Left ventricle myocardium superior (tissue), 1 donor: ENCODE measurements at places on chromosomes 2 and 18. TPM values are rescaled to one million over a fixed set of nuclear protein-coding genes. Genes with fewer than 3 reads are reported as not detected.

DNA sequence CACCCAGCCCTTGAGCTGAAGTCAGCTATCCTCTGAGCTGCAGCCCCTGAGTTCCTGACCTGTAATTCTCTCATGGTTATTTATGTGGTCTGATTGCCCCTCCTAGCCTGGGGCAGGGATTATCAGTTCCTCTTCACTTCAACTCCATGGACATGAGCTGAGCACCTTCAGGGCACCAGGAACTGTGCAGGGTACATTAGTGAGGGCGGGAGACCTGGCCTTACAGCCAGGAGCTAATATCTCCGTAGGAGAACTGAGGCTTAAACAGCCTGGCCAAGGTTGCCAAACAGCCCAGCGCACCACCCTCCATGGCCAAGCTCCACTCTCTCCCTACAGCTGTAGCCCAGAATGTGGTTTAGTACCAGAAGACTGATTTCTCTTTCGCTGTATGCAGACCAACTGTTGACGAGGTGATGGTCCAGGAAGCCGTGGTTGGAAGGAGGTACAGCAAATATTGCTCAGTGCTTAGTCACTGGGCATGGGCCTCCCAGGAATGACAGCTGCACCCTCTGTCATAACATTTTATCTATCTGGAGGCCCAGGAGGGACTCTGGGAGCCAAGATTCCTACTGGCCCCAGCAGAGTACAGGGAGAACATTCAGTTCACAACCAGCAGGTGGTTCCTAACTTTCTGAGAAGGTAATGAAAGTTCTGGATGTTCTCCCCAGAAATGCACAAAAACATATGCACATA is 228.7 kb upstream of the SIX2 start:
- peak; percentile 42 for DNase-seq

Gene AMER3
- total RNA-seq: not detected

DNA sequence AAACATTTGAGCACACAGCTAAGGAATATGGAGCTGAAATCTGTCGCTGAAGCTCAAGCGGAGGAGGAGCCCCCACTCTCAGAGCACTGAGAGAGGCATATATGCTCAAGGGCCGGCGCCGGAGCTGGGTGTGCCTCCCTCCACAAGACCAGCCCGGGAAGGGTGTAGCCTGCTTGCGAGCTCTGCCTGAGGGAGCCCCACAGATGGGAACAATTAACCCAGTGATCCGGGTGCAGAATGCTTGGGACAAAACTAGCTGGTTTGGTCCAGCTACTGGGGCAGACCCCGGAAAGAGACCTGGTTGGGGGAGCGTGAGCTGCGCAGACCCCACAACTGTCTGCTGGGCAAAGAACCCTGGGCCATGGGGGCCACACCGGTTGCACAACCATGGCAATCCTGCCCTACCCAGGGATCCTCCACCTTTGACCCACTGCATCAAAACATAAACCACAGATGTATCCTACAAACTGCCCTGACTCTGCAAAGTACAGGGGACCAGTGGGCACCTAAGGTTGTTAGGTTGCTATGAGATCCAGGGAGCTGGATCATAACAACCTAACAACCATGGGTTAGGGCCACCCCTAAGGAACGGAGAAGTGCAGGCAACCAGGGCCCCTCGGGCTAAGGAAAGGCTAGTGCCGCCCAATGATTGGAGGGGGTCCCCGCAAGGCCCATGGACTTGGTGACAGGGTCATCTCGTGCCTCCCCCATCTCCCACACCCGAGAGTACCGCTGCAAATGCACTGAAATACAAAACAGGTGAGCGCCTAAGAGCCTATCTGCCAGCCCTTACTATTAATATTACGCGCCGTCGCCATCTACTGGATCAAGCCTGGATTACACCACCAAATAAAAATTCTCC is 53.4 kb upstream of the SCN1A start:
- peak; percentile 36 for DNase-seq

Gene MAT2A
- total RNA-seq: 130 TPM

DNA sequence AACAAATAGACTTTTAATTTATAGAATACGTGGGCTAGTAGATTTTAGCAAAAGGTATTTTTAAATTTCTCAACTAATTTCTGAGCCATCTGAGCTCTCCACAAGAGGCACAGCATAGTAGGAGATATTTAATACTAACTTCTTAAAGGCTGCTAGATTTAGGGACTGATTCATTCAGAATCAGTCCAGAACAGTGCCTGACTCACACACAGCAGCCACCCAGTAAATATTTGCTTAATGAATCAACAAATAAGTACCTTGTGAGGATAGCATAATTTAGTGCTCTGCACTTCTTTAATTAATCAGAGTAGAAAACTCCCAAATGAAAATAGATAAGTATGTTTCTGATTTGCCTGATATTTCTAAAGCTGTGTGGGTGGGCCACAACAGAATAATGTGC is 35.6 kb upstream of the SYT4 start:
- no peak for DNase-seq

Gene G6PC2
- not detected for total RNA-seq

DNA sequence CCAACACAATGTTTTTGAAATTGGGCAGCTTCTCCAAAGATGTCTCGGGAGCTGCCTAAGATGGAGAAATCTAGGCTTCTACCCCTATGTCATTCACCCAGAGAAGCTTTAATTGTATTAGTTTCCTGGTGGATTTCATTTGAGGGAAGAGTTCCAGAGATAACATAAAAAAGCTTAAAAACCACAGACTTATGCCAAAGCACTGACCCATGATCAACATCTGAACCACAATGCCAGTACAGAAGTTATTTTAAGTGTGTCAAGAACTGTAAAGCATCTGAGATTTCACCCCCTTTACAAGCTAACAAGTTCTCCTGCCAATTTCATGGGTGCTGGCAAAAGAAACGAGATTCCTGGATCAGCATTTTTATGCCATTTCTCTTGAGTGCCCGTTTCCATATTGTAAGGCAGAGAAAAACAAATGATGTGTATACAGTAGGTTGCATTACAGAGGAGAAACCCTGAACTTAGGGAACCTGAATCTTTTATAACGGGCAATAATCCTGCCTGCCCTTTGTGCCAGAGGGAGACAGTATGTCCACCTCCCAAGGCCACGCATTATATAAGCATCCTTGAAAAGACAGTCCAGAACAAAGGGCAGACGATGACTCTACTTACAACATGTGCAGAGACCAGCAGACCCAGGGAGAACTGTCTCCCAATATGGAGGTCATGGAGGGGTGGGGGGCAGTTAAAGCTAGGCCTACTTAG is 44.1 kb downstream of the MREG start:
- no peak for DNase-seq

Gene MRO
- total RNA-seq: 4.0 TPM

Gene CTAGE1
- total RNA-seq: not detected

DNA sequence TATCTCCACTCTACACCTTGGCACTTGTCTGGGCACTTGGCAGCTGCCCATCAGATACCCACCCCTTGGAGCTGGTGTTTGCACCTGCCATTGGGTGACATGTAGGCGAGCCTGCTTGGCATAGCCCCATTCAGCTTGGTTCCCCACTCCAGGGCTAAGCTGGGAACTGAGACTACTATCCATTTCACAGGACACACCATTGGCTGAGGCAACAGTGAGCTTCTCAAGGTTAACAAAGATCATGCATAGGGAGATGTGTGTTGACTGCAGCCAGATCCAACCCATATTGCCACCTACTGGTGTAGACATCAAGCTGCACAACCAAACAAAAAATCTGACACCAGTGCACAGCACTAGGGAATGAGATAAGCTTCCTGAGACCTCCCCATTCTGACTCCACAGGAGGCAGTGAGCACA is 1389.8 kb upstream of the TMEFF2 start:
- no peak for DNase-seq

DNA sequence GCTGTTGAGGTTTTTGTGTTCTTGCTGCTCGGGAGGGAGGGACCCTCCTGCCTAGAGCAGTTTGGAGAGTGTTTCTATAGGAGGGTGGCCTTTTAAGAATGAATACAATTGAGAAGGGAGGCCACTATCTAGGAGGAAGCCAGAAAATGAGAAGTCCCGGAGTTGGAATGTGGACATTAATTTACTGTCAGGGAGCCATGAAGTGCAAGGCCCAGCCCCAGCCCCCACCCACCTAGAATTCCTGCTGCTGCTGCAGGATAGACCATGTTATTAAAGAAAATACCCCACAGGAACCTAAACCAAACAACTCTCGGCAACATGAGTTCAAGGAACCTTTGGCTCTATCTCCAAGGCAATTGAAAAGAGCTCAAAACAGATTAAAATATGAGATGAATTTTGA is 46.0 kb downstream of the ZBTB7C start:
- no peak for DNase-seq

Gene POTEJ
- total RNA-seq: not detected

Gene OTOS
- not detected for total RNA-seq

- no peak for DNase-seq
These were observed 291.4 kb upstream of the POU3F3 start for GRCh38 chr2:104562537-104562936.
